Natural killer cell (primary cell): ENCODE measurements at places on chromosomes 3 and 15. TPM values are rescaled to one million over a fixed set of nuclear protein-coding genes. Genes with fewer than 3 reads are reported as not detected.

The LIPH gene
- not detected for total RNA-seq

The C2CD4A gene
- not detected for total RNA-seq

The SLITRK3 gene
- not detected for total RNA-seq

The HRG gene
- total RNA-seq: not detected

DNA sequence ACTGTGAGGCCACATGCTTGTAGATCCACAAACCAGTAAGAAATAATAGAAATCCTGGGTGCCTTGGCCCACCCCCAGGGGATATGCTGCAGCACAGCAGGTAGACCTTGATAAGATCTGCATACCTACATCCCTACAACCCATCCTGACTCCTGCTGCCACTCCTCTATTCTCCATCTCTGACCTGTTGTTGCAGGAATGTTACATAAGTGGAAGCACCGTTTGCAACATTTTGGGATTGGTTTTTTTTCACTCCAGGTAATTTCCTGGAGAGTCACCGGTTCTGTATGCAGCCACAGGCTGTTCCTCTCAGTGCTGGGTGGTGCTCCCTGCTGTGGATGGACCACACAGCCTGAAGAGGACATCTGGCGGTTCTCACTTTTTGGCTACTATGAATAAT is 16.1 kb upstream of the CSPG5 start:
- no peak for DNase-seq

DNA sequence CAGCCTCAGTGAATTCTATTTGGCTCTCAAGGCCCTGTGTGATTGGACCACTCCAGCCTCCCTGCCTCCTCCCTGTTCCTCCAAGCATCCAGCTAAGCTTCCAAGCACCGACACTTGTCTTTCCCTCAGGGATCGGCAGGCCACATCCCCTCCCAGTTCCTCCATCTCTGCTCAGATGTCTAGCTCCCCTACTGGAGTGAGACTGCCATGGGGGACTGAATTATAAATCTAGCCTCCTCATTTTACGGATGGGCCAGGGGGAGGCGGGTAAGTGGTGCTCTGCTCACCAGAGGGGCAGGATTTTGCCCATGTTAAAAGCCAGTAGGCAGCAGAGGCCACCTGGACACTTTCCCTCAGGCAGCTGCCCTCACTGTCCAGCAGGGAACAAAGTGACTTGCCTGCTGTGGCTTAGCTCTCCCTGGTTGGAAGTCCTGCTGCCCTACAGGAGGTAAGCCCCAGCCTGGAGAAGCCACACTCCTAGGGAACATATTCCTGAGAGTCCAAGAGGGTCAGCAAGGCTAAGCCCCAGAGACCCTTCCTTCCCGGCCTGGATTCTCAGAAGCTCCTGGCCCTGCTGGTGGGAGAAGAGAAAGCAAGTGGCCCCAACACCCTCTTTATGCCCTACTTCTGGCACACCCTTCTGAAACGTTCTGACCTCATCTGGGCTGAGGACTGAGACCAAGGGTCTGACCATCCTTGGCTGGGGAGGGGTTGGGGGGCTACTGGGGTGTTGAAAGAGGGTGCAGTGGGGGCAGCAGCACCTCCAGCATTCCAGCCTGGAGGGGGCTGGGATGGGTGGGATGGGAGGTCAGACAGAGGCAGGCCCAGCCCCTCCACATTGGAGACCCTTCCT is 9.1 kb upstream of the HHATL start:
- no peak for DNase-seq

DNA sequence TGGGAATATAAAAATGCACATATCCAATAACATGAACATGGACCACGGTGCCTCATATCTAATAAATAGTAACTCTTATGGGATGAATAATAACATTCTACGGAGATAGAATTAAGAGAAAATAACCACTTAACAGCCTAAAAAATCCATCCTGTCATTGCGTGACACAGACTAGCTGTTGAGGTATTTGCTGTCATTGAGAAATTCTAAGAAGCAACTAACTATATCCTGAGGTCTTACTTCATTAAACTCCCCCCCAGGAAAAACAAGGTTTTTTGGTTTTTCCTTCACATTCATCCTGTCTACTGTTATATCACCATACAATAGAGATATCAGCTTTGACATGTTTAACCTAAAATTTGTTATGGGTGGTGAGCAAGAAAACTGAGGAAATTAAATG is 14.3 kb downstream of the CEP152 start:
- DNase-seq: no peak
